Muscle of leg (tissue), 16 donors: ENCODE measurements at places on chromosomes 7 and 10. TPM values are rescaled to one million over a fixed set of nuclear protein-coding genes. Genes with fewer than 3 reads are reported as not detected.

DNA sequence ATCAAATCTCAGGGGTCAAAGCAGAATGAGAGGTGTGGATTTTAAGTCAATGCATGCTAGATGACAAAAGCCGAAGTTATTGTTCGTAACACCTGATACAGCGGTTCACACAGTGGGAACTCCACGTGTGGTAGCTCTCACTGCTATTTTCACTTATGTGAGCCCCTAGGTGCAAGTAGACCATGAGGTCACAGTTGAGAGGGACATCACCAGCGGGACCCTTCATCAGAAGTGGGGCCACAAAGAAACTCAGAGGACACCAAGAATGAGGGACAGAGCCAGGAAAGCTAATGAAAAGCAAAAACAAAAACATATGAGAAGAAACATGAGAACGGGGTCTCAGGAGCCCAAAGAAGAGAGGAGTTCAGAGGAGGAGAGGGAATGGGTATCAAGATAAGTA lies 63.5 kb downstream of the ADAM12 start:
- no peak for DNase-seq

The OR9A2 gene
- polyA plus RNA-seq: not detected

DNA sequence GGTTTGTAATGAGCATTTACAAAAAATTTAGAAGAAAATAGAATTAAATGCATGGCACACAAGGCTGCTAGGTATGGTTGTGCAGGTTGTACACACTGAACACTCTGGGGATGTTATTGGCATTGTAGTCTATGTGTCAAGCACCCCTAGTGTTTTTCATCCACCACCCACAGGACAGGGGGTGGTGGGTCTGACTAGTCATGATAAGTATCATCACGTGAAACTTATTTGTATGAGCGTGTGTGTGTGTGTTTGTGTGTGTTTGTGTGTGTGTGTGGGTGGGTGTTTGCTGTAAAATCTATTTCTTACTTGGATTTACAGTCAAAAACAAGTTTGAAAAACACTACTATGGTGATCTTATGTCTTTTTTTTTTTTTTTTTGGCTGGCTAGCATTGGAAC lies 66.5 kb downstream of the MAP3K8 start:
- no peak for DNase-seq

- no peak for DNase-seq
Measured at GRCh38 chr10:132117146-132117545, 51.4 kb downstream of the JAKMIP3 start.

GRCh38 chr7:156156734-156157408 lies 344.6 kb upstream of the SHH start:
- peak; percentile 6 for DNase-seq

- no peak for DNase-seq
Measured at GRCh38 chr10:88983206-88983605, 7.4 kb upstream of the FAS start.
